ENCODE measurements at places on chromosomes 16 and 17. TPM values are rescaled to one million over a fixed set of nuclear protein-coding genes. Genes with fewer than 3 reads are reported as not detected.

The ZG16 gene
- total RNA-seq: not detected

GRCh38 chr17:48463526-48463925 is 33.5 kb upstream of the SKAP1 start:
- DNase-seq: no peak

DNA sequence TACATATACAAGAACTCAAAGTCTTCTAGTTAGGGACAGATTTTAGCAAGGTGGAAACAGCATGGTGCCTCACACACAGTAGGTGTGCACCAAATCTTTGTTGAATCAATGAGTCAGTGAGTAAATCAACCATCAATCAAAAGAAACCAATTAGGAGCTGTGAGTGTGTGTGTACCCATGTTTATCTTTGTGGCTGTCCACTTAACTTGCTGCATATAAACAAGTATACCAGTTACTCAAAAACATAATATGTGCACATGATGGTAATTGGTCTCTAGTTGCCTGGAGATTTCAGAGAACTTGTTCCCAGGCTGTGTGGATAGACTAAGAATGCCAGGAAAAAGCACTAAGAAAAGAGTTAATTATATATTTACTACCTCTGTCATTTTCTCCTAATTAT is 272.2 kb upstream of the CCL2 start:
- no peak for DNase-seq

DNA sequence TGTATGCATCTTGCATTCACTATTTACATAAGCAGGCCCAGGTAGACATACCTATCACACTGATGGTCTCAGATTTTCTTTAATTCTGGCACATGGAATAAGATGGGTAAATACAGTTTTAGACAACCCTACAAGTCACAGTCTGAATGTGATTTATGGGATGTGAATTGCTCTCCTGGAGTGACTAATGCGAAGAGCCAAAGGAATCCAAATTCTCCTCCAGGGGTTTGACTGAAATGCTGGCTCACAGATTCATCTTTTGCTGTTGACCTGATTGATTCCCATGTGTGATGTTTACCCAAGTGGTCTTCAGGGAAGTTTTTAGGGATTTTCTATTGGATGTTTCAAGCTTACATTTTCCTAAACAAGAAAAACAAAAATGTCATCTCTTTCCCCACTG is 277.9 kb upstream of the MON1B start:
- DNase-seq: no peak

GRCh38 chr17:2958706-2959222 is 104.6 kb downstream of the OR1D5 start:
- no peak for DNase-seq

Measured in breast epithelium (tissue), 4 donors.